ENCODE measurements at places on chromosomes 6 and 20. TPM values are rescaled to one million over a fixed set of nuclear protein-coding genes. Genes with fewer than 3 reads are reported as not detected.

DNA sequence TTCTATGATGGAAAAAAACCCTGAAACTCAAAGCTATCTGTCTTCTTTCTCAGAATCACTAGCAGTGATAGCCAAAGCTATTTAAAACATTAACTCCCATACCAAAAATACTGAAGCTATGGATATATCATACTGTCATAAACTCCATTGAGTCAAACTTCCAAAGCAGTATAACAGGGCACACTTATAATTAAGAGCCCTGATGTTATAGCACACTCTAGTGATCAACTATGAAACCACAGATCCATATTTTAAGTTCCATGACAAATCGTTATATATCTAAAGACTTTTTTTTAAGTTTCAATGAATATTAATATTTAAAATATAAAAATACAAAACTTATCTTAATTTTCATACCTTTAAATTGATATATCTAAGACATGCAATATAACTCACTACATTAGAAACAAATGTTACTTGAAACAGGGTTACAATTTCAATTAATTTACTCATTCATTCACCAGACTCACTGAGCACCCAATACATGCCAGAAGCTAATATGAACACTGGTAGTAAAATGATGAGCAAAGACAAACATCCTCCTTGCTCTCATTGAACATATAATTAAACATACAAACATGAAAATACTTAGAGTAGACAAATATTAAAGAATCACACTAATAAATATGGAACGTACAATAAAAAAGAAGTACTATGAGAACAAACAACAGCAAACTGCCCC, 69.3 kb downstream of the IBTK start:
- no peak for DNase-seq

- DNase-seq, result peak; percentile 42
Measured at GRCh38 chr6:28081486-28081751, 1.1 kb downstream of the ZNF165 start.

DNA sequence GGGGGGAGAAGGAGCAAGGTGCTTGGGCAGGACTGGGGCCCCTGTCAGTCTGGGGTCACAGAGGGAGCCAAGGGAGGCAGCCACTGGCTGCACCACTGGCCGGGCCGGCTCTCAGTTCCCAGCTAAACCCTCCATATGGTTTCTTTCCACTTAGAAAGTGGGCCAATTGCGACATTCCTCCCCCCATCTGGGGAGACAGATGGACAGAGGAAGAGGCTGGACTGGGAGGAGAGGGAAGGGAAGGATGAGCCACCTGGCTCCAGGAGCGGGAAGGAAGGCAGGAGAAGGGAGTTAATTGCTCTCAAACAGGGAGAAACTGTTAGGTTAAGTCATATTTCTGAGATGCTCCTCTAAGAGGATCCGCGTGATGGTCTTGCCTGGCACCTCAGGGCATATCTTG, 82.2 kb downstream of the GRM4 start:
- DNase-seq, result no peak

GRCh38 chr6:41696788-41697187, 38.6 kb downstream of the TFEB start:
- no peak for DNase-seq

Gene BTN1A1
- not detected for total RNA-seq

GRCh38 chr20:38447931-38448675, 13.0 kb upstream of the SNHG17 start:
- DNase-seq, result no peak

Gene NOTCH4
- total RNA-seq, result 0.44 TPM

Gene C6orf52
- 2.9 TPM for total RNA-seq

DNA sequence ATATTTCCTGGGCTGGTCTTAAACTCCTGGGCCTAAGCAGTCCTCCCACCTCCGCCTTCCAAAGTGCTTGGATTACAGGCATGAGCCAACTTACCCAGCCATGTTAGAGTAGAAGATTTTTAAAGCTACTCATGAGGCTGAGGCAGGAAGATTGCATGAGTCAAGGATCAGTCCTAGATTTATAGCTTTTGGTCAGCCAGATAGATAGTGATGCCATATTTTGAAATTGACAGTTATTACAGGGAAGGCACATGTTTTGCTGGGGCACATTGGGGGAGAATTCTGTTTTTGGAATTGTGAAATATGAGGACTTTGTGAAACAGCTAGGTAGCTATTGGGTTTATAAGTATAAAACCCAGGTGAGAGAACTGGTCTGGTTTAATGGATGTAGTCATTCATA, 40.9 kb downstream of the DOP1A start:
- no peak for DNase-seq

GRCh38 chr6:105608711-105609374, 206.0 kb upstream of the PREP start:
- DNase-seq, result no peak

Gene LY86
- 2.9 TPM for total RNA-seq

DNA sequence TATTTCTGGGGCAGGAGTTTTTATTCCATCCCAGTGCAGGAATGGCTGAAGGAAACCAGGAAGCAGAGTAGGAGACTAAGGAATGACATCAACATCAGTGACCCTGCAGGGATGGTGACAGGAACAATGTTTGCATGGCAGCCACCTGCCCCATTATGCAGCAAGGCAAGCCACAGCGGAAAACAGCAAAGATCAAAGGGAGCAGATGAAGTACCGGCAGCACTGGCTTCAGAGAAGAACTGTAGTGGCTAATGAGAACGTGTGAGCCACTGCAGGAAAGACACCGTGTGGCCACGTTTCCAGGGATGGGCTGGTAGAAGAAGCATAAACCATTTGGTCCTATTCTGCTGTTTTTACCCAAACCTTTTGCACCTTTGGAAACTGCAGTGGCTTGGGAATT, 52.9 kb upstream of the TAB2 start:
- peak; percentile 66 for DNase-seq

Gene FKBP1C
- 2.7 TPM for total RNA-seq

Gene PGC
- not detected for total RNA-seq

Gene RGS17
- not detected for total RNA-seq

Gene TCP11
- total RNA-seq, result not detected

- DNase-seq, result no peak
Measured at GRCh38 chr20:32978009-32978335, 26.3 kb downstream of the SUN5 start.

- no peak for DNase-seq
Measured at GRCh38 chr6:83758533-83758932, 49.6 kb upstream of the SNAP91 start.

GRCh38 chr20:57819691-57820380, 110.0 kb upstream of the PMEPA1 start:
- DNase-seq, result no peak

Gene GCNT2
- total RNA-seq, result 4.8 TPM

Gene PACSIN1
- 1.4 TPM for total RNA-seq

All from activated CD8-positive, alpha-beta T cell treated with anti-CD3 and anti-CD28 coated beads, Interleukin-2, amount 10 ng/mL, durations not matched to agents 7 days and 5 days (primary cell).